ENCODE measurements at places on chromosomes 2 and 18.

- DNase-seq = no peak
Measured at GRCh38 chr2:114507744-114508143, 65.3 kb downstream of the DPP10 start.

DNA sequence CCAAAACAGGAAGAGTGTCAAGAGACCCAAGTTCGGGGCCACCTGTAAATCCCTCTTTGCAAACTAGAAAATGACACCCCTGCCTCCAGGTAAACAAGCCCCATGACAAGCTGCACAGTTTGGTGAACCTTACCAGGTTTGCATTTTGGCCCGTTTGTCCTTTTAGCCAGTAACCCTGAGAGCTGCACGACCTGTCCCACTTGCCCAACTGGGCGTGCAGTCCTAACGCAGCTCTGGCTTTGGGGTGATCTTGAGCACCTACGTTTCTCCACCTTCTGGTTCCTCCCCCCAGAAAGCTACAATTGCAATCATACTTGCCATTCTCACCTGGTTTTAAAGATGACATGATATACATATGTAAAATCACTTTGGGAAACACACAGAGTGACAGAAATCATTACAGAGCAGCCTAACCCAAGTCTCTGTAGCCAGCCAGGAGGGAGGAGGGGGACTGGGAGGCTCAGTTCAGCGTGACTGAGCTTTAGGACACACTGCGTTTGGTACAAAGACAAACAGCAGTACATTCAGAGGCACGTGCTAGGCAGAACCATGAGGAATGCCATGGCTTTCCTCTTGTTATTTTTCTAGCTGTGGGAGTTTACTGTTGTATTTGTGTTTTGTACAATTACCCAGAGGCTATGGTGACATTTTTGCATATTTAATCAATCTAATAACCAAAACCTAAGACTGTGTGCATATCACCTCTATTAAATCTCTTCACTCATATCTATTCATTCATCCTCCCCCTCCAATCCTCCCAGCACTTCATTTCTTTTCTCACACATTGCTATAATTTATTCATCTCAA is 304.0 kb downstream of the IRS1 start:
- DNase-seq = no peak

- no peak for DNase-seq
Measured at GRCh38 chr2:108288534-108289106, at the start of gene SULT1C2. Gene SULT1C2, plus strand, starts transcription at chr2:108288895. Its CDS starts 4,773 bp downstream, at chr2:108293668.

DNA sequence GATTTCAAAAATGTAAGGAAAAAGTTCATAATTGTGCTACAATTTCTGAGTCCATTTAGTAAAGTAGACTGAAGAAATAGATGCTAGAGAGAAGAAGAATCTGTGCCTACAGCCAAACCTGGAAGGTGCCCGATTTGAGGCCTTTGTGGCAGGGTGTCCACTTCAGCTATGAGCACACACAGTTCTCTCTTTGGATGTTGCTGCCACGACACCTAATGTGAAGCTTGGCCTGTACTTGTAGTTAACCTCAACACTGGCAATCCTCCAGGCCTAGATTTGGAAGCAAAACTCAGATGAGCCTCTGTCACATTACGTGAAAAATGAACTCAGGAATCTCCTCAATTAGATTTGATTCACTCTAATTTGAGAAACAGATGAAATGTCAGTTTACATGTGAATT is 90.1 kb upstream of the LRP1B start:
- no peak for DNase-seq

GRCh38 chr2:168211664-168212163 is 35.7 kb downstream of the STK39 start:
- no peak for DNase-seq

DNA sequence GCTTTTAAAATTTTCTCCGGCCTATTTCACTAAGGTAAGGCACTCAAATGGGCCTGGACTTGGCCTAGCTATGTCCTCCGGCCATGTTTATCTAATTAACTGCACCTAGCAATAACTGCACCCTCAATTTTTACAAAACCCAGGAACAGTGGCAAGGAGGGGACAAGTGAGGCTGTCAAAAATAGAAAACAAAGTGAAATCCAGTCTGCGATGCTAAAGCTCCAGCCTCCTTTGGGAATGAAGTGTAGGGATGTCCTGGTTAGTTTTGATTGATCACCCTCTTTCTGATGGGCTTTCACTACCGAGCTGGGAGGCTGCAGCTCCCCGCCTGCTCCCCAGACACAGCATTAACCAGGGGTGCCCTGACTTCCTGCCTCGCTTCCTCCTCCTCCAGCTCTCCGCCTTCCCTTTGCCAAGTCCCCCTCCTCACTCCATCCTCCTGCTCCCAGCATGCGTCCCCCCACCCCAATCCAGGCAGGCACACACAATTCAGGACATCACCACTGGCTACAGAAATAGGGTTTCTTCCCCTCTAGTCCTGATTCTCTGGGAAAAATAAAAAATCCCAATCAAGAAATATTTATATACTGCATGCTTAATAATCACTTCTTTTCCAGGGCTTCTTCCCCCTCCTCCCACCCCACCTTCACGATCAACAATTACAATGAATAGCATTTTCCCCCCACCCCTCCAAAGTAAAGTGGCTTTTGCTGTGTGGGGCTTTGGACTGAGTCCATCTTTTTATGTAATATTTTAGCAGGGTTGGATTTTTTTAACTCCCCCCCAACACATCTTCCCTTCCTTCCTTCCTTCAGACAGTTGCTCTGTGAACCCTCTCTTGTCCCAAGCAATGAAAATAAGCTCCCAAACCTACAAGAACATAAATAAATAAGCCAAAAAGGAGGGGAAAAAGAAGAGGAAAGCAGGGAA is 3.3 kb upstream of the POU3F3 start:
- no peak for DNase-seq

GRCh38 chr18:3400567-3401296 is 49.2 kb upstream of the TGIF1 start:
- no peak for DNase-seq

DNA sequence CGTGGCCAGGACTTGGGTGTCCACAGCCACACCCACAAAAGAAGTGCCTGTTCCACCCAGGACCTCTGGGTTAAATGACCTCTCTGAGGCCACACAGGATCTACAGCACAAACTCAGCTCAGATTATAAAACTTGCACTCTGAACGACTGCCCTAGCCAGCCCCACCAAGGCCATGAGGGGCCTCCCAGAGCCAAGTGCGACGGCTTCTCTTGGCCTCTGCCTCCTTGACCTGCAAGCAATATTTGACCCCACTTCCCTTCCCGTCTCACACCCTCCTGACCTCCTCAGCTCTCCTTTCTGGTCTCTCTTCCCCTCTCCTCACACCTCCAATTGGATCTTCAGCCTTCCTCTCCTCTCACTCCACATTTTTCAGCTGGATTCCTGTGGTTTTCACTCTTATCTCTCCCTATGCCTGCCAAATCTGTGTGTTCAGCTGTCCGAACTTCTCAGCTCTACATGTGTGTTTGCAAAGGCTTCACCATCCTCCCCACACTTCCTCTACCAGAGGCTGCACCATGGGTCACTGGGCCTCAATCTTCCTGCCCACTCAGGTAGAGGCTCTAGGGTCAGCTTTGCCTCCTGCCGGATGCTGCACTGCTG is 25.3 kb upstream of the STEAP3 start:
- no peak for DNase-seq

DNA sequence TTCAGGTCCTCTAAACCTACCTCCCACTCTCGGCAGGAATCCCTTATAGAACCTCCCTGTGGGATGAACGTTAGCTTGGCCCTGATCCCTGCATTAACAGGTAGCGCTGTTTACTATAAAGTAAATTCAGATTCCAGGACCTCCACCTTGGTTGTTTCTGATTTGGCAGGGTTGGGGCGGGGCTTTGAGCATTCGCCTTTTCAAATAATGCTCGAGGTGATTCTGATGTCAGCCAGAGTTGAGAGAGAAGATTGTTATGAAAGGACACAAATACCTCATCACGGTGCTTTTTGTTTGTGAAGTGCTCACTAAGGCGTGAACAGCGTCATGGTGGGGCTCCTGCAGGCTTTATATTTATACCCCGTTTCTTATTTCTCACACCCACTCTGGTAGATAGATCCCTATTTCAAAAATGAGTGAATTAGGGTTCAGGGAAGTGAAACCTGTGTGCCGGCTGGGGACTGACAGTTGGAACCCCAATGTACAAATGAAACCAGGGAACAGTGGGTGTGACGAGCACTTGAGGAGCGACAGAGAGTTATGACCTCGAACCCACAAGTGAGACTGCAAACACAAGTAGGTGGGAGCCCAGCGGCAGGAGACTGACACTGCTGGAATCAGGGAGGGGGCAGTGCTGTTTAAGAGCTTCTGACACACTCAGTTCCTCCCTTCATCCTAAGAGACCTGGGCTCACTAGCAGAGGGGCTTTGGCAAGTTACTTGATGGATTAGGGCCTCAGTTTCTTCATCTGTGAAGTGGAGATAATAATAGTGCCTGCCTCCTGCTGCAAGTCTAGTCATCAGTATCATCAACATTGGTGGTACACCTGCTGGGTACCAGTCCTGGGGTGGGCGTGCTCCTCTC is 14.2 kb upstream of the CXCR4 start:
- no peak for DNase-seq

DNA sequence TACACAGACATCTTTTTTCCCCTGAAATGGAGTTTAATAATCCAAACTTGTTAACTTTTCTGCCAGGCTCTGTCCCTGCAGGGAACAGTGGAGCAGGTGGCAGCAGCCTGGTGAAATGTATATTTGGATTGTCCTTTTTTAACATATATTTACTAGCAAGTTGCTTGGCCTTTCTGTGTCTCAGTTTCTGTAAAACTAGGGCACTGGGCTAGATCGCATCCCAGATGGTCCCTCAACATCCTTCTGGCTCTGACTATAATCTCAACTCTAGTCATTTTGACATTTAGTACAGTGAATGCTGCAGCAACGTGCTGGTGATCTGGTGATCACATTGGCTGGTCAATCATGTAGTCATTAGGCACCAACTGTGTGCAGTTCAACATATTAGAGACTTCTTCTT is 80.4 kb downstream of the LBH start:
- DNase-seq = no peak

- no peak for DNase-seq
Measured at GRCh38 chr18:59273759-59274532, 692 bp upstream of the RAX start.

- no peak for DNase-seq
Measured at GRCh38 chr2:119873350-119874315, 113.9 kb downstream of the PTPN4 start.

GRCh38 chr18:9739516-9739915 is 31.4 kb downstream of the RAB31 start:
- DNase-seq = no peak

- DNase-seq = no peak
Measured at GRCh38 chr2:1661891-1662605, 82.3 kb downstream of the PXDN start.

DNA sequence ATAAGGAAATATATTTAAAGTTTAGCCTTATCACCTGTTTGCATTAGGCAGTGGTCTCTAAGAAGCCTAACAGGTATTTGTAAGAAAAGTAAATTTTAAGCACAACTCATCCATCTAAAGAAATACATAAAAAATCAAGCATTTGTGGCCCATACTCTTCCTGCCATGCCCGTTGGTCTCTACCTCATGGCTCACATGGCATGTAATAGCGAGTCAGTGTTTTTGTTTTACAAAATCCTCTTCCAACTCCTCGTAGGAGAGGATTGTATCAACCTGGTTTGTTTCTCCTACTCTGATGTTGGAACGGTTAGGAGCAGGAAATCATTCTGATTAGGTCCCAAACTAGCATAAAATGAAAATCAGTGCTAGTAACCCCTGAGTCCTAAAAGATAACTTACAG is 91.8 kb downstream of the FMNL2 start:
- DNase-seq = no peak

DNA sequence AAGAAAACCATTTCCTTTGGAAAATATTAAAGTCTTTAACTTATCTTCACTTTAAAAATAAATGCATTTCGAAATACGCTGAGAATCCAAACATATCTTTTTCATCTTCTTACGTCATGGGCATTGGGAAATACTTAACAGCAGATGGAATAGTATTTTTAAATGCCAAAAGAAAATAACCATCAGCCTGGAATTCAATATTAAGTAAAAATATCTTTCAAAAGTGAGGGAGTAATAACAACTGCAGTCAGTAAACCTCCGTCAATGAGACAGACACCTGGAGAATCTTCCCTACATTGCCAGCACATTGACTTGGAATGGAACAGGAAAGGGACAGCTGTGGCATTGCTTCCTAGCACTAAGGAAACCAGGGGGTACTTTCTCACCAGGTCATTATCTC is 290.4 kb upstream of the TNP1 start:
- DNase-seq = no peak

DNA sequence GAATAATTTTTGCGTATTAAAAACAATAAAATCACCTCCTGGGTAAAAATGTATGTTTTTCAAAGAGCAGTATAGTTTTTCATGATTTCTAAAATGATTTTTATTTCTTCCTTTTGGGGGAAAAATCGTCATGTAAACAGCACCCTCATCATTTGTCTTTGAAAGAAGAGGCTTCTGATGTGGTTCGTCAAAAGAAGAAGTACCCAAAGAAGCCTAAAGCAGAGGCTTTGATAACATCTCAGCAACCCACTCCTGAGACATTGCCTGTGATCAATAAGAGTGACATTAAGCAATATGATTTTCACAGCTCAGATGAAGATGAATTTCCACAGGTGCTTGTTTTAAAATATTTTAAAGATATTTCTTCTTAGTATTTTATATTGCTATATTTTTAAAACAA is 110.2 kb upstream of the KIF5C start:
- DNase-seq = no peak

GRCh38 chr18:61286867-61287266 is 46.4 kb upstream of the CDH20 start:
- DNase-seq = no peak

DNA sequence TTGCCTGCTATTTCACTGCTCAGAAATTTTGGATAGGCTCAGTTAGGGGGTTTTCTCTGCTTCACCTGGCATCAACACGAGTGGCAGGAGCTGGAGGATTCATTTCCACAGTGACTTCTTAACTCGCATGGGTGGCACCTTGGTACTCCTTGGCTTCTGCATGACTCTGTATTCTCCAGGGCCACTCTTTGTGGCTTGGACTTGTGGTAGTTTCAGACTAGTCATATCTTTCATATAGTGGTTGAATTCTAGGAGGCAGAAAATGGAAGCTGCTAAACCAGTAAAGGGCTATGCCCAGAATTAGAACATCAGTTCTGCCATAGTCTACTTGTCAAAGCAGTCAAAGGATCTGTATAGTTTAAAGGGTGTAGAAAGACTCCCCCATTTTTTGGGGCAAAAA is 6.8 kb downstream of the MAIP1 start:
- no peak for DNase-seq

DNA sequence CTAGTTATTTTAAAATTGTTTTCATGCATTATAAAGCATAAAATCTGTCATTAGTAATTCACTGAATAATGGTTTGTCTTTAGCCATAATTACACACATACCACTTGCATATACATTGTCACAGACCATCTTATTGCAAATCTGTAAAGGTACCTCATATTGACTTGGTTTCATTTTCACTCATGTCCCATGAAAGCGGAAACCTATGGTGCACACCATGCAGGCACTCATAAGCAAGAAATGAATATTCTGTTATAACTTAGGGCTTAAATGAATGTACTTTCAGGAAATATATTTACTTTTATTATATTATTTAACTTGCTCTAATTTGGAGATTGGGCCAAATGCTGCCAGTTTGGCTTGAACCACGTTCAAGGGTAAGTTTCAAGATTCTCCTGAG is 29.2 kb upstream of the STK17B start:
- DNase-seq = no peak
